ENCODE measurements at places on chromosomes 7 and 10. TPM values are rescaled to one million over a fixed set of nuclear protein-coding genes. Genes with fewer than 3 reads are reported as not detected.

DNA sequence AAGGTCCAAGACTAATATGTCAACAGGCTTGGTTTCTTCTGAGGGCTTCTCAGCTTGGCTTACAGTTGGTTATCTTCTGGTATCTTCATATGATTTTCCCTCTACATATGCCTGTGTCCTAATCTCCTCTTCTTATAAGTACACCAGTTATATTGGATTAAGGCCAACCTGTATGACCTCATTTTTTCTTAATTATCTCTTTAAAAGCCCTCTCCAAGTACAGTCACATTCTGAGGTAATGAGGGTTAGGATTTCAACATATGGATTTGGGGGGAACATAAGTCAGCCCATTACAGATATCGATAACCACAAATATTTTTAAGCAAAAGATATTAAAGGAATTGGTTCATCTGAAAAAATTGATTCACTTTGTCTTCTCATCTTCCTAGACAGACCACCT lies 49.2 kb downstream of the IQUB start:
- no peak for DNase-seq
- no peaks in the 10 kb centered on the region for H3K27me3 ChIP-seq
- H3K36me3 ChIP-seq, result no peaks in the 10 kb centered on the region
- H3K27ac ChIP-seq, result no peak overlapping the region

DNA sequence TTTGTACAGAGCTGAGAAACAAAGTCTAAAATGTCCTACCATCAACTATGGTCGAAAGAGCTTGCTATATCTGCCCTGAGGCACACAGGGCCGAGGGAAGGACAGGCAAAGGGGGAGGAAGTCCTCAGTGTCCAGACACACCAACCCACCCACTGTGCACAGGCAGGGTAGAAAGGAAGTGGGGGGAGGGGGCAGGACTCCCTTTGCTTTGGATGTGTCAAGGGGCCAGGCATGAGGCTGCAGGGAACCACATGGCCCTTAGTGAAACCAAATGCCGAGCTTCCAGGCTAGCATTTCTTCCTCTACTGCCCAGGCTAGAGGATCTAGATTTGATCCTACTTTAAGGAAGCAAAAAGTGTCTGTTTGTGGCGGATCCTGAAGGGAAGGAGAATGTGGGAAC lies 28.6 kb downstream of the KCNH2 start:
- no peak for DNase-seq
- no peak overlapping the region for H3K27ac ChIP-seq
- no peaks in the 10 kb centered on the region for H3K27me3 ChIP-seq
- no peaks in the 10 kb centered on the region for H3K36me3 ChIP-seq
- H3K4me1 ChIP-seq, result no peaks in the 10 kb centered on the region

DNA sequence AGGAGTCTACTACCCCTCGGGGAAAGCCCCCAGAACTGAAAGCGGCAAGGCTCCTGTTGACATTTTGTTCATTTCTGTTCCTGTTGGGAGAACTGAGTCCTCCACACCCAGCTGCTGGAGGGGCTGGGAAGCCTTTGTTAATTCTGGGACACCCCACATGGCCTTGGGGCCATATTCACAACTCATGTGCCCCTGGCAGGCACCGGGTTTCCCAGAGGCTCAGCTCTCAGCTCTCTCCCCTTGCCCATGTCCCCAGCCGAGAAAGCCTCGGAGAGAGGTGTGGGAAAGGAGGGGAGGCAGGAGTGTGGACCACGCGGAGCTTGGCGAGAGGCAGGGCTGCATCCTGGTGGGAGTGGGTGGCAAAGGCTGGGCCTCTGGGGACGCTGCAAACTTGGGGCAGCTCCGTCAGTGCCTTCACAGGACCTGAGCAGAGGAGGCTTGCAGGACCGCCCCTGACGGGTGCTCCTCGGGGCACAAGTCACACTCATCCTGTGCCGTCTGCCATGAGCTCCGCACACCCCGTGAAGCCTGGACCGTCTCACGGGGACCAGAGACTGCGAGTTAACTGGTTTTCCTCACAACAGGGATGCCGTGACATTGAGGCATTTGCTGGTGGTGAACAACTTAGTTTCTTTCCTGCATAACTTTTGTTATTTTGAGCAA lies 140.9 kb downstream of the DNAJB6 start:
- no peaks in the 10 kb centered on the region for H3K4me1 ChIP-seq
- DNase-seq, result no peak
- H3K36me3 ChIP-seq, result no peaks in the 10 kb centered on the region

DNA sequence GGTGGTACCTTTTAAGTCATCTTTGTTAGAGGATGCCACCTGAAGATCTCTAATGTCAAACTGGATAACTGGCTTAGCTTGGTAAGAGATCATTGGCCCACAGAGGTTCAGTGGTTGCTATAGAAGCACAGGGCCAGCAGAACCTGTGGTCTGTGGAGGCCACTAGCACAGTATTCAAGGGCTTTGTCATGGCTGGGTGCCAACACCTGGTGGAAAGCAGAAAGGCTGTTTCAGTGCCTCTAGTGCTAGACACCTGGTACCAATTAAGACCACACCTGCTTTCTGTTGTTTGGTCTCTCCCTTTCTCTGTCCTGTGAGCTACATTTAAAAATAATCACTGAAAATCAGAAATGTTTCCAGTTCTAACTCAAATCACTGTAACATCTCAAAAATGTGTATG lies 10.0 kb upstream of the PCGF5 start:
- peaks cover 31% of the 10 kb centered on the region for H3K27me3 ChIP-seq
- no peak overlapping the region for H3K27ac ChIP-seq
- H3K4me3 ChIP-seq, result no peak overlapping the region
- H3K4me1 ChIP-seq, result no peaks in the 10 kb centered on the region

DNA sequence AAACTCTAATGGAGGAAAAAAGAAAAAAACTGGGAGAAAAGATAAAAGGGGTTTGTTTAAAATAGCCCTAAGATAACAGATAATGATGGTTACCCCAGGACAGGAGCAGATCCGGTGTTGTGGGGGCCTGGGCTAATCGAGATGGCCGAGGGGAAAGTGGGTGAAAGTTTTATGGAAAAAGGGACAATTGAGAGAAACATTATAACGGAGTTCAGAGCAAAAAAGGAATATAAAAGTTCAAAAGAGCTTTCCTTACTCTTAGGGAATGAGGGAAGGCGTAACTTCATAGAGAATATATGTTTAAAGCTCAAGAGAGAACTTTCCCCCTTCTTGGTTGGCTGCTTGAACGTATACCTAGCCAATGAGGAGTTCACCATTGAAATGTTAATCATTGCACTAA lies 131.4 kb downstream of the BAMBI start:
- no peak overlapping the region for H3K27ac ChIP-seq
- H3K4me3 ChIP-seq, result no peak overlapping the region
- no peaks in the 10 kb centered on the region for H3K36me3 ChIP-seq
- DNase-seq, result no peak

DNA sequence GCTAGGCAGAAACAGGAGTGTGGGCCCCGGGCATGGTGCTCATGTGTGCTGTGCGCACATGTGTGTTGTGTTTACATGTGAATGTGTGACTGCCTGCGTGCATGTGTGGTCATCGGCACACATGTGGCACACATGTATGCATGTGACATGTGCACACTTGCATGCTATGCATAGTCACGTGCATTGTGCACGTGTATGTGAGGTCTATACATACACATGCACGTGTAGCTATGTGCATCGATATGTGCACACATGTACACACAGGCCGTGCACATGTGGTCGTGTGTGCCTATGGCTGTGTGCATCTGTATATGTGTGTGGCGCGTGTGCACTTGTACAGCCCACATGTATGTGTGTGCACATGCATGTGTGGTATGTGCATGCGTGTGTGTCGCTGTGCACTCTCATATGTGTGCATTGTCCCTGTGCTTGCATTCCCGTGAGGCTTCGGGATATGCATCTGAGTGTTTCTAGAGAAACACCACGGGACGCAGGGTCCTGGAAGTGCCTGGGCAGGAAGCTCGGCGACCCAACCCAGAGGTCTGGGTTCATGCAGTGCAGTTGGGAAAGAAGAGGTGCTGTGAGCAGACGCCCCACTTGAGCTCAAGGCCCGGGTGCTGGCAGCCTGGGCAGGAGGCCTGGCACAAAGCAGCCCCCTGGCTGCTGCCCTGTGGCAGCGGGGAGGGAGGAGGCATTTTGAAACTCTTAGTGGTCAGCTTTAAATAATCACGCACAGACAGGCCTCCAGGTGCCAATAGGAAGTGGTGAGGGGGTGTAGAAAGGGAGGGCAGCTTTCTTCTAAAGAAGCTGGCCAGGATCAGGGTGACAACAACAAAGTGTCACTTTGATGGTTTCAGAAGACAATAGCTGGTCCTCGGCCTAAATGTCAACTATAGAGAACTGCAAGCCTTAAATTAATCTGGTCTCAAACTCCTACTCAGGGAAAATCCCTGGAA lies 410.0 kb upstream of the MGMT start:
- no peak overlapping the region for H3K27ac ChIP-seq
- no peak overlapping the region for H3K4me3 ChIP-seq
- no peaks in the 10 kb centered on the region for H3K36me3 ChIP-seq
- no peaks in the 10 kb centered on the region for H3K4me1 ChIP-seq
- DNase-seq, result no peak
- no peaks in the 10 kb centered on the region for H3K27me3 ChIP-seq

GRCh38 chr10:1115607-1115955 lies 59.4 kb downstream of the WDR37 start:
- no peaks in the 10 kb centered on the region for H3K4me1 ChIP-seq
- no peaks in the 10 kb centered on the region for H3K27me3 ChIP-seq
- DNase-seq, result no peak
- no peak overlapping the region for H3K27ac ChIP-seq

GRCh38 chr7:107833684-107834106 lies 30.7 kb upstream of the SLC26A3 start:
- H3K27ac ChIP-seq, result no peak overlapping the region
- H3K27me3 ChIP-seq, result peaks cover 3% of the 10 kb centered on the region
- H3K36me3 ChIP-seq, result no peaks in the 10 kb centered on the region
- H3K4me1 ChIP-seq, result no peaks in the 10 kb centered on the region
- DNase-seq, result no peak

- no peaks in the 10 kb centered on the region for H3K27me3 ChIP-seq
- H3K27ac ChIP-seq, result no peak overlapping the region
- no peaks in the 10 kb centered on the region for H3K36me3 ChIP-seq
- no peaks in the 10 kb centered on the region for H3K4me1 ChIP-seq
- DNase-seq, result no peak
Observed at GRCh38 chr7:37352251-37352880, 96.3 kb downstream of the ELMO1 start.

DNA sequence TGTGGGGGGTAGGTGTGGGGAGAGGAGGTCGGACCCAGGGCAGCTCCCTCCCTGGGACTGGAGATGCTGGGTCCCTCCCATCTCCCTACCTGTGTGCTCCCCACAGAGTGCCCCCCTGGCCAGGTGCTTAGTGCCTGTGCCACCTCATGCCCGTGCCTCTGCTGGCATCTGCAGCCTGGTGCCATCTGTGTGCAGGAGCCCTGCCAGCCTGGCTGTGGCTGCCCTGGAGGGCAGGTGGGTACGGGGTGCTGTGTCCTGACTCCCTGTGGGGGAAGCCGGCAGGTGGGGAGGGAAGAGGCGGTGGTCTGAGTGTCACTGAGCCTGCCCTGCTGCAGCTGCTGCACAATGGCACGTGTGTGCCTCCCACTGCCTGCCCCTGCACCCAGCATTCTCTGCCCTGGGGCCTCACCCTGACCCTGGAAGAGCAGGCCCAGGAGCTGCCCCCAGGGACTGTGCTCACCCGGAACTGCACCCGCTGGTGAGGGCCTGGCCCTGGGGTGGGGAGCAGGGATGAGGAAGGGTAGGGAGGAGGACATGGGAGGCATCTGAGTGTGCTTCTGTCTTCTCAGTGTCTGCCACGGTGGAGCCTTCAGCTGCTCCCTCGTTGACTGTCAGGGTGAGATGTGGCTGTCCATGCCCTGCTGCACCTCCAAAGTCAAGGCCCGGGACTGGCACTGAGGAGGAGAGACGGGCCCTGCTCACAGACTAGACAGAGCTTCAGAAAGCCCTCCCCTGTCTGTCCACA lies 11.7 kb upstream of the ZNF862 start:
- no peak for DNase-seq
- H3K4me3 ChIP-seq, result no peak overlapping the region
- H3K27me3 ChIP-seq, result no peaks in the 10 kb centered on the region
- H3K27ac ChIP-seq, result no peak overlapping the region
- H3K4me1 ChIP-seq, result no peaks in the 10 kb centered on the region

GRCh38 chr7:157337316-157338149 lies 729 bp downstream of the DNAJB6 start:
- H3K27ac ChIP-seq, result peak overlapping the region; percentile 73
- peak overlapping the region; percentile 92 for H3K4me3 ChIP-seq
- H3K4me1 ChIP-seq, result peaks cover 39% of the 10 kb centered on the region
- no peak for DNase-seq

DNA sequence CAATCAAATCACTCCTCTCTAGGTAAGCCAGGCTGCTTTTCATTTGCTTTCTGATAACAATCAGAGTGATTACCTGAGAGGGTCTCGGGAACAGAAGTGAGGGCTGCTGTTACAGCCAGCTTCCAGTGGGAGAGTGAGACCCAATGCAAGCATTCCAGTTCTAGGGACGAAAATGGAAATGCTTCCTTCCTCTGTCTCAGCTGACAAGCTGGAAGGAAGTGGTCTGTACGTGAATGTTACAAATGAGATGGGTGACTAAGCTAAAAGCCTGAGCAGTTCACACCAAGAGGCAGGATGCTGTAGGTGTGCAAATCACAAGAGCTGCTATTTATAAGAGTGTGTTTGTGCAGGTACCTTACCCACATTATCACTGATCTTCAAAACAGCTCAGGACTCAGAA lies 772.4 kb downstream of the GRID1 start:
- no peaks in the 10 kb centered on the region for H3K27me3 ChIP-seq
- no peak overlapping the region for H3K4me3 ChIP-seq
- no peaks in the 10 kb centered on the region for H3K36me3 ChIP-seq
- H3K27ac ChIP-seq, result no peak overlapping the region
- DNase-seq, result no peak

DNA sequence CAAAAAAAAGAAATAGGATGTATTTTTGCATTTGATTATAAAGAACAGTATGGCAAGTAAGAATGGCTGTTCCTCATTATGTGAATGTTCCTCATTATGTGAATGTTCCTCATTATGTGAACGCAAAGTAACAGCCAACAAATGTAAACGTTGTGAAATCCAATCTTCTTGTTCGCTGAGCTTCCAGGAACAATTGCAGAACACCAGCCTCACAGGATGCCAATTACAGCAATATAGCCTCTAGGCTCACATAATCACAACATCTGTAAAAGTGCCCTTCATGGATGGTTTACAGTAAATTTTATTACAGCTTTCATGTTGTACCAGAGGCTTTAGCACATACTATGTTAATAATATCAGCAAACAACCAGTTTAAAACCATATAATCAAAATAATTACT lies 71.6 kb downstream of the THSD7A start:
- H3K36me3 ChIP-seq, result no peaks in the 10 kb centered on the region
- H3K27ac ChIP-seq, result peak overlapping the region; percentile 90
- H3K4me3 ChIP-seq, result no peak overlapping the region
- H3K27me3 ChIP-seq, result no peaks in the 10 kb centered on the region

The SNCG gene
- total RNA-seq, result 5.2 TPM

The SLC13A1 gene
- total RNA-seq, result not detected

The STEAP4 gene
- 0.10 TPM for total RNA-seq

The DMBT1 gene
- 0.05 TPM for total RNA-seq

The C10orf62 gene
- total RNA-seq, result not detected

The TSPAN14 gene
- total RNA-seq, result 39.0 TPM

The ABCC2 gene
- 6.5 TPM for total RNA-seq

The ATP6V0A4 gene
- 0.15 TPM for total RNA-seq

All from Panc1 (cell line).